Prostate gland (tissue), 2 donors: ENCODE measurements at places on chromosomes 4 and X. TPM values are rescaled to one million over a fixed set of nuclear protein-coding genes. Genes with fewer than 3 reads are reported as not detected.

SMIM31 gene
- 0.96 TPM for total RNA-seq

IL3RA gene
- 7.2 TPM for total RNA-seq

MAGEB17 gene
- total RNA-seq, result 1.1 TPM

- H3K4me1 ChIP-seq, result no peaks in the 10 kb centered on the region
- no peaks in the 10 kb centered on the region for H3K36me3 ChIP-seq
- DNase-seq, result no peak
- H3K27ac ChIP-seq, result no peak overlapping the region
- no peak overlapping the region for H3K4me3 ChIP-seq
These were observed 737.1 kb downstream of the FAT4 start for GRCh38 chr4:126051689-126052424.
